ENCODE measurements at places on chromosomes 16 and 17.

DNA sequence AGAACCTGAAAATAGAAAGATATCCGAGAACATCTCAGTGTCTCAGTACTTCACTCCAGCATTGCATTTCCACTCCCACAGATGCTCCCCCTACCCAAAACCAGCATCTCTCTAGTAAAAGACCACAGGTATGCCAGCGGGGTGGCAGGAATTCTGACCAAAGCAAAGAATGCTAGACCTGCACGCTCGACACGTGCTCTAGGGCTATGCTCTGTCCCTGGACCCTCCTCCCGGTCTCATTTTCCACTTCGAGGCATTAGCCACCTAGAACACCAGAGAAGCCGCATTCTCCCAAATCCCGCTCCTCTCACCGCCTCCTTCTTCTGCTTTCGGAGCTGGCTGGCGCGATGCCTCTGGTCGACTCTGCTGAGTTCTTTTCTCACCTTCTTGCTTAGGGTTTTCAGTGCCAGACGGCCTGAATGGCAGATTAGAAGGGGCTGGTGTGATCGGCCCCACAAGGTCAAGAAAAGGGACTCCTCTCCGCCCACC lies 487 bp downstream of the TSR1 start:
- no peak for DNase-seq

DNA sequence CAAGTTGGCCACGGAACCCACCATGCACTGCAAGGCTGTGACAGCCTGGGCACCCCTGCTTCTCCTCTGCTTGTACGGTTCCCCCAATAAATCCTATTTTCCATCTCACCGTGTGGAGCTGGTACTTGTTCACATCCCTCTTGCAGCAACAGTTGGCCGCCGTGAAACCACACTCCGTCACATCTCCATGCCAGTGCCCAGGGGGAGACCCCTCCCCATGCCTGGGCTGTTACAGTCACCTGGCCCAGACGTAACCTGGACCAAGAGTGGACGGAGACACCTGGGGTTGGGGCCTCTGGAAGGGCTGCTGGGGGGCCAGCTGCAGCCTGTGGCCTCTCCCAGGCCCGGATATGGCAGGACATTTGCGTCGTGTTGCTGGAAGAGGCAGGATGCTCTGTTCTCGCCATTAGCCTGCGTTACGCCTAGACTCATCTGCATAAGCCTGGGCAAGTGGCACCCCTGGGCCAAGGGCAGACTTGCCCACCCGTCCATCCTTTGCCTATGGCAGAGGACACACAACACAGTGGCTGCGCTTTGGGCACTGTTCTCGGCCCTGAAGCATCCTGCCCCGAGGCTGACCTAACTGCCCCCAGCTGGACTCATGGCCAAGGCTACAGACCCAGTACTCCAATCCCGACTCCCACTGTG lies 14.2 kb upstream of the KREMEN2 start:
- no peak for DNase-seq

DNA sequence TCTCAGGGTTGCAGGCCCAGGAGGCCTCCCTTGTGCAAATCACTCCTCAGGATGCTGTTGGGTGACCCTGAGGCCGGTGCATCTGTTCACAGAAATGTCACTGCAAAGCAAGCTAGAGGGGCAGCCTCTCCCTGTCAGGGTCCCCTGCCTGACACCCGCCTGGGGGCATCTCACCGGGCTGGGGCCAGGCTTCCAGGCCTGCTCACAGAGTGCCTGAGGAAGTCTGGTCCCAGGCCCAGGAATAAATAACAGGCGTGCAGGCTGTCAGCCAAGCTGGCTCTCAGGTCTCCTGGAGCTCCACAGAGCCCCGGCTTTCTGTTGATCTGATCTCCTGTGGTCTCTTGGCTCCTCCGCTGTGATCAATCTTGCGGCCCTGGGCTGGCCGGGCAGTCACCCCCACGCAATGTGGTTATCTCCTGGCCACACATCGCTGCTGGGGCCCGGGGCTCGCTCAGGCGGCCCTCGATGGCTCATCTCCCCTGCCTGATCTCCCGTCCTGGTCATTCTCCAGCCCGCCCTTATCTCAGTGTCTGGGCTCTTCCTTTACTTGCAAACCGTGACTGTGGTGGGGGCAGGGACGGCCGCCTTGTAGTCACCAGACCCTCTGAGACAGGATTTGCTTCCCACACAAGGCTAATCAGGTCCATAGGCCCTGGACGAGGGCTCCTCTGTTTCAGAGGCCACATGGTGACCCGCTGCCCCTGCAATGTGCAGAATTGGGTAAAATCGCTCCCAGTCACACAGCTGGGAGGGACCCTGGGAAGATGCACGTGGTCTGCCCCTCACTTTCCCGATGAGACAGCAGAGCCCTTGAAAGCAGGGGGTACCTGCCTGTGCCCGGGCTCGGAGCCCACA lies 231.2 kb upstream of the GSE1 start:
- no peak for DNase-seq

DNA sequence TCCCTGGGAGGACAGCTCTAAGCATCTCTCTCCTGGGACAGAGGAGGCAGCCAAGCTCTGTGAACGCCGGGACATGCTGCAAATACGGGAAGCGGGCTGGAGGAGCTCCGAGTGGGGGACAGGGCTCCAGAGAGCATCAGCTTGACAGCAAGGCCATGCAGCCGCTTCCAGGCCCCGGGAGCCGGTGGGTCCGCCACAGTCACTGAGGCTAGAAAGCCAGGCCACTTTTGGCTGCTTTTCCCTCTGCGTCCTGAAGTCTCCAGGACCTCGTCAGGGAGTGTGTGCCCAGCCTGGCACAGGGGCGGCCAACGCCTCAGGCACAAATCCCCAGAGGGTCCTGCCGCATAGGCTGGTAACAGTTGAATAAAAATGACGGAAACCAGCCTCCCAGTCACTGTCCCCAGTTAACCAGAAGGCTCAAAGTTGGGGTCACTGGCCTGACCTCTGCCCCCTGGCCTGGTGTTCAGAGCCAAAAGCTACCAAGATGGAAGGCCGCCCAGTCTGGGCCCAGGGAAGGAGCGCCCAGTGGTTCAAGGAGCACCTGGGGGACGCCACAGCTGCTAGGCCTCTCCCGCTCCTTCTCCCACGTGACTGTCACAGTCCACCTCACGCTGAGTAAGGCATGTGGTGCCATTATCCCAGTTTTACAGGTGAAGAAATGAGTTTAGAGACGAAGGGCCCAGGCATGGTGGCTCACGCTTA lies 3.2 kb upstream of the TRIM65 start:
- no peak for DNase-seq

DNA sequence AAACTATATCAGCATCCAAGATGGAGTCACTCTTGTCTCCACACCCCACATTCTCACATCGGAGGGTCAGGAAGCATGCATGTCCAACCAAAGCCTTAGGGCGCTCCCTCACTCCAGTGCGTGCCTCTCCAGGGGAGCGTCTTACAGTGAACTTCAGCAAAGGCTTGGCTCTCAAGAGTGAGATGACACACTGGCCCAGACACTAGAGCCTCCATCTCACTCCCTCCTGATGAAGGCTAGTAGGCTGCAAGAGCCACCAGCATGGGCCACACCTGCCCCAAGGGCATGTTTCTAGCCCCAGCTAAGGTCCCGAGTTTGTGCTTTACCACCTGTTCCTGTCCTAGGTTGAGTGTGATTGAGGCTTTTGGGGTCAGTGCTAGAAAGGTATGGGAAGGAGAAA lies 40.5 kb downstream of the BEAN1 start:
- no peak for DNase-seq
